ENCODE measurements at places on chromosomes 1 and 21.
A peak's percentile ranks its signal among the peaks of the same experiment; 100 is the strongest.

DNA sequence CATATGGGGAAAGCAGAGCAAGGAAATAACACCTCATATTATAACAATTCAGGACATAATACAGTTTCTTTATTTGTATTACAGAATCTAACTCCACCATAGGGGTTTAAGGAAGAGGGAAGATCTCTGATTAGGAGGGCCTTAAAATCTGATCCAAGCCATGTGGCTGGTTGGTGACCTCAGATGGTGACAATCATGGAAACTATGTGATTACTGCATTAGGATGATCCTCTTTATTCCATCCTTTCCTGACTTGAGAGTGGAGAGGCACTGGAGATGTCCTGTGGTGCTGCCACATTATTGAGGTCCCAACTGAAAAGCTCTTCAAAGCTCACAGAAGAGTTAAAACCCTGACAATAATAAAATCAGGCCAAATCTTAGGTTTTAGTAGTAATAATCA, 168.1 kb upstream of the BEND5 start:
- no peak for DNase-seq

- no peak for DNase-seq
Observed at GRCh38 chr1:77282866-77283539, 1.2 kb downstream of the AK5 start.

GRCh38 chr1:206716159-206716869, 31.6 kb downstream of the MAPKAPK2 start:
- DNase-seq = no peak

DNA sequence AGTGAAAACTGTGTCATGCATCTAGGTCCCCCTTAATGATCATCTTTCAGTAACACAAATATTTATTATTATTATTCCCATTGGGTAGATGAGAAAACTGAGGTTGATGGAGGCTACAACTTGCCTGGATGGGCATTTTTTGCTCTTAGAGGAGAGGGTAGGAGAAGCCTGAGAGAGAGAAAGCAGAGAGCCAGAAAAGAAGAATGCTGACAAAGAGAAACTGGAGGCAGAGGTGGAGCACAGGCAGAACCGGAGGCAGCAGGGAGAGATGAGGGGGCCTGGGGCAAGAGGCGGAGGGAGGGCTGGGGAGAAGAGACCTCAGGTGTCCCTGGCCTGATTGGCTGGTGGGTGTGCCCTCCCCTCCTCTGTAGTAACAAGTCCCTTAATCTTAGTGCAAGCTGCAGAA, 4.1 kb downstream of the BLACAT1 start:
- no peak for DNase-seq

- DNase-seq = no peak
Observed at GRCh38 chr1:67514786-67515185, 84.6 kb upstream of the SERBP1 start.

GRCh38 chr1:196059210-196059609, 549.0 kb downstream of the KCNT2 start:
- no peak for DNase-seq

- no peak for DNase-seq
Observed at GRCh38 chr21:24123785-24124184, 1483.5 kb downstream of the MRPL39 start.

DNA sequence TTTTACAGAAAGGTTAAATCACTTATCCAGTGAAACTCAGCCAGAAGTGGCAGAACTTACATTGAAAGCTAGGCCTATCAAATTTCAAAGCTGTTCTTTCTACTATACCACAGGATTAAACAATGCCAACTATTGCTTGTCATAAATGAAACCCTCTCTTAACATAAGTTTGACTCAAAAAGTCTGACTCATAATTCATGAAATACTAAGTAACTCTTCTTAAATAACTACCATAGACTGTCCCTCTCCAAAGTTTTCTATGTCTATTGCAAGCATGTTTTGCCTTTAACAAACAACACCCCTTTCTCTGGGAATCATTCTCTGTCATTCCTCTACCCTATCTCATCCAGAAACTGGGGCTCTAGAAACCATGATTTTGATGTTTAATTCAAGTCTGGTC, 109.5 kb upstream of the UBE2U start:
- DNase-seq = no peak

GRCh38 chr21:44300262-44300959, 558 bp downstream of the PFKL start:
- peak; percentile 23 for DNase-seq

DNA sequence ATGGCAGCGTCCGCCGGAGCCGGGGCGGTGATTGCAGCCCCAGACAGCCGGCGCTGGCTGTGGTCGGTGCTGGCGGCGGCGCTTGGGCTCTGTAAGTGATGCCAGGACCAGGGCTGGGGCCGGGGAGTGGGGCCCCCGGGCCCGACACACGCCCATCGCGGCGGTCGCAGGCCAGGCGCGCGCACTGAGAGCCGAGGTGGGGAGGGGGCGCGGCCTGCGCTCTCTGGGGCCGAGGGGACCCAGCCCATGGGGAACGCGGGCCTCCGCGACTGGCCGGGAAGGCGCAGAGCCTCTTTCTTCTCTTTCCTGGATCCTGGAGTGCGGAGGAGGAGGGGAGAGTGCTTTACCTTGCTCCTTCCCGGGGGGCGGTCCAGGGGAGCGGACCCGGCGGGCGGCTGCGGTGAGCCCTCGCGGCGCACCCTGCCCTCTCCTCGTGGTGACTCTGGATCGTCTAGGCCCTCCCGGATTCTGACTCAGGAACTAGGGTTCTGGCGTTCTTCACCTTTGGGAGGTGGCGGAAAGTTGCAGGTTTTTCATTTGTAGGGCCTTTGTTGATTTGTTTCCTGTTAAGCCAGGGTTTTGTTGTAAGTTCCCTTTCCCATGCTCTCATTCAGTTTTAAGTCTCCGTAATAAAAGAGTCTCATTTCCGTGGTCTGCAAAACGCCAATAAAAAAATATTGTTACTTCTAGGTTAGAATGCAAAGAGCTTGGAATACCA, 529 bp downstream of the MPZL1 start:
- no peak for DNase-seq

DNA sequence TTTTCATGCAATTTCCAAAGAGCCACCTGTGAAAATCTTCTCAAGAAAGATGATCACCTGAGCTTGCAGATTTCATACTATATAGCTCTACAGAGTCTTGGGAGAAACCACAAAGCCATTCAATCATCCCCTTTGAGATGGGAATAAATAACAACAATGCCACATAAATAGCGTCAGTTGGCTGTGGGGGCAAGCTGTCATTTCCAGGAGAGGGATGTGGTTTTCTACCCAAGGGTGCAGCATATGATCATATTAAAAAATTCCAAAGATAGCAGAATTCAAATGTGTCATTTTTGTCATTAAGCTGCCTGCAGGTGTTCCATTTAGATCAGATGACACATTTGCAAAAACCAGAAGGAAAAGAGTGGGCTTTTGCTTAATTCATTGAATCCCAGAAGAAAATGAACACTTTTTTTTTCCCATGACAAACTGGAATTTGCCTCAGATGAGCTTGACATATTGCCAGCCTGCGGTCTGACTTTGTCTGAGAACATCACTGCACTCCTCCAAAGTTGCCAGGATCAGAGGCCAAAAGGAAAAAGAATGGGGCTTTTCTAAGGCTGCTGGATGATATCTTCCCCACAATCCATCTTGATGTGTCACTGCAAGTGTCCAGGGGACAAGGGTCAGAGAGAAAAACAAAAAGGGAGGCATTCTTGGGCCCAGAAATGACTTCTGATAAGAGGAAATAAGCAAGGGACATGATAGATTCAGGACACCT, 314.1 kb upstream of the USP25 start:
- DNase-seq = no peak

DNA sequence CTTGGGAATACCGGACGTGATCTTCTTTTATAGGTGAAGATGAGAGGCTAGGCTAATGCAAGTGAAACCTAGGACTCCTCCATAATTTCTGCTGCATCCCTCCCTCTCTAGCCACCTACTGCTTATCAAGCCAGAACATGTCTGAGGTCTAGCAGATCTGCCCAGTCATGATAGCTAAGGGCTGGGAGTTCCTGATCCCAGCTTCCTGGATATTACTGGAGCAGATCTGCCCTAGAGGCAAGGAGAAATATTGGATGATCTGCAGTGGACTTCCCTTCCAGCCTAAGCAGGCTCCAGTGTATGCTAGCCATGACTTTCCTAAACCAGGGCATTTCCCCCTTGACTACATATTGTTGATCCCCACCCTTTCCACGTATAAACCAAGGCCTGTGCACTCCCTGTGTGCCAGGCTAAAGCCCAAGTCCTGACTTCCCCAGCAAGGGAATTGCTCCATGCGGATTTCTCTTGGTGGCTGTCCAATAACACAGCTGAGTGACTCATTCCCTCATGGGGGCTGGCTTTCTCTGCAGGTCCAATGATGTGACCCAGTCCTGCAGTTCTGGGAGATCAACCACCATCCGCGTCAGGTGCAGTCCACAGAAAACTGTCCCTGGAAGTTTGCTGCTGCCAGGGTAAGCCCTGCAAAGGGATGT, 15.5 kb upstream of the SARS1 start:
- DNase-seq = no peak

DNA sequence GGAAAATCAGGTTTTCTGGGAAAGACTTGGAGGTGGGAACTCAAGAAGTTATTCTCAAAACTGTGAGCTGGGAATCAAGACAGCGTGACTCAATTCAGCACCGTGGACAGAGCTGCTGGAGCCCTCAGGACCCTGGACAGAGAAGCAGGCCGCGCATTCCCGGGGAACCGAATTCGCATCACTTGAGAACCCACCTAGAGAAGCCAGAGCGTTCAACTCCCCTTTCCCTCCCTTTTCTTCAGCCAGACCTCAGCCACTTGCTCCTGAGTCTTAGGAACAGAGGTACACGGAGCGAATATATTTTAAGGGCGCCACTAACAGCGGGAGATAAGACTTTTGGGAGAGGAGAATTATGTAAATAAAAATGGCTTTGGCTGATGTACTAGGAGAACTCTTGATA, 2.0 kb upstream of the LIN28A start:
- peak; percentile 57 for DNase-seq

- DNase-seq = no peak
Observed at GRCh38 chr1:23868557-23869016, 497 bp upstream of the FUCA1 start.

DNA sequence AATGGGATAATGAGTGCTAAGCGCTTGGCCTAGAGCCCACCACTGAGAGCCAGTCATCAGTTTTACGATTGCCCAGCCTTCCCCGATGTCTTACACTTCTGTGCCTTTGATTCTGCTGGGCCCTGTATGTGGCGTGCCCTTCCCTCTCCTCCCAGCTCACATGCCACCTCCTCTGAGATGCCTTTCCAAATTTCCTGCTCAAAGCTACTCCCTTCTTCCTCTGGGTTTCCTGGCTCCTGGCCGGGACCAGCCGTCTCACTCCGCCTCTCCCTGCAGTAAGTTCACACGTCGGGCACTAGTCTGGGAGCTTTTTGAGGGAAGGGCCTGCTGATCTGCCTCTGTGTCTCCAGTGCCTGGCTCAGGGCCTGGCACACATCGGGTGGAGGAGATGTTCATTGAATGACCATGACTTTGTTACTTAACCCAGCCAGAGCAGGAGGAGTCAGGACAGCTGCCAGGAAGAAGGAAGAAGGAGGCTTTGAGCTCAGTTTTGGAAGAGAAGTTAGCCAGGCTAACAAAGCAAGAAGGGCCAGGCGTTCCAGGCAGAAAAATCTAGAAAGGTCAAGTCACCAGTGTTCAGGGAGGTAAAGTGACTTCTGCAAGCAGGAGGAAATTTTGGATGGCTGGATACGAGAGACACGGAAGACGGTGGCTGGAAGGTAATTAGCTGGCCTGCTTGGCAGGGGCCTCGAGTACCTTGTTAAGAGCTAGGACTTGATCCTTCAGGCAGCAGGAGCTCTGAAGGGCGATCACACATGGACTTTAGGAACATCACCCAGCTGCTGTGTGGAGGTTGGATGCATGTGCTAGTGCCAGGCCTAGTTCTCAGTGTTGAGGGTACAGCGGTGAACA, 63.6 kb downstream of the EPHB2 start:
- DNase-seq = no peak

- DNase-seq = no peak
Observed at GRCh38 chr1:111505641-111506119, 2.2 kb upstream of the ADORA3 start.

- DNase-seq = no peak
Observed at GRCh38 chr1:160197231-160197630, 6.9 kb downstream of the CASQ1 start.

Data from stimulated activated CD8-positive, alpha-beta memory T cell treated with anti-CD3 and anti-CD28 coated beads, Interleukin-15, amount 100 ng/mL, for 4 hours (primary cell).